ENCODE measurements at places on chromosomes 12 and 14.

DNA sequence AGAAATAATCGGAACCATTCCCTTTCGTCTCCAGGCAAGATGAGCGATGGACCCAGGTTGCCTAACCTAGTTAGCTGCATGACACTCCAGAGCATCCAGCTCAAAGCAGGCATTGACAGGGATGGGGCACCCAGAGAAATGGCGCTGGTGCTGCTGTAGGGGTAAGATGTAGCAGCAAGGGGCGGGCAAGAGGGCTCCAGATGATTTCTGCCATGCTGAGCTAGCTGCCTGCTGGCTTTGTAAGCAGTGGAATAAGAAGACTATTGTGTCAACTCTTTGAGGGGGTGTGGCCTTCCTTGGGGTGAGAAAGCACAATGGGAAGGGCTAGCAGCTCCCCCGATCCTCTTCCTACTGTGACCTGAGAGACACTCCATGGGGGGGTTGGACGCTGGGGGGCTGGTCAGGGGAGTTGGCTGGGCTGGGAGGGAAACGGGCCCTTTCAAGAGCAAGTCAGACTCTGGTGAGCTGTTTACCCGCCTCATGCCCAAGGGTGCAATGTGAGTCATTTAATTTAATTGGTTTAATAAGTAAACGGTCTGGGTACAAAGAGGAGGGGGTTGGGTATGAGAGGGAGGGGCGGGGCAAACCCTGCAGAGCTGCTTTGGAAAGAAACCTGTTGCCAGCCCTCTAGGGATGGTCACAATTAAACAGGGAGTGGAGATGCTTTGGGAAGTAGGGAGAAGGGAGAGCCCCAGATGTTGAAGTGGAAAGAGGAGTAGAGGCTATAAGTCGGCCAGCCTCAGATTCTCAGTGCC is 50.5 kb downstream of the B4GALNT3 start:
- no peak for DNase-seq

GRCh38 chr12:50276912-50277671 is 6.2 kb downstream of the LIMA1 start:
- no peak for DNase-seq

DNA sequence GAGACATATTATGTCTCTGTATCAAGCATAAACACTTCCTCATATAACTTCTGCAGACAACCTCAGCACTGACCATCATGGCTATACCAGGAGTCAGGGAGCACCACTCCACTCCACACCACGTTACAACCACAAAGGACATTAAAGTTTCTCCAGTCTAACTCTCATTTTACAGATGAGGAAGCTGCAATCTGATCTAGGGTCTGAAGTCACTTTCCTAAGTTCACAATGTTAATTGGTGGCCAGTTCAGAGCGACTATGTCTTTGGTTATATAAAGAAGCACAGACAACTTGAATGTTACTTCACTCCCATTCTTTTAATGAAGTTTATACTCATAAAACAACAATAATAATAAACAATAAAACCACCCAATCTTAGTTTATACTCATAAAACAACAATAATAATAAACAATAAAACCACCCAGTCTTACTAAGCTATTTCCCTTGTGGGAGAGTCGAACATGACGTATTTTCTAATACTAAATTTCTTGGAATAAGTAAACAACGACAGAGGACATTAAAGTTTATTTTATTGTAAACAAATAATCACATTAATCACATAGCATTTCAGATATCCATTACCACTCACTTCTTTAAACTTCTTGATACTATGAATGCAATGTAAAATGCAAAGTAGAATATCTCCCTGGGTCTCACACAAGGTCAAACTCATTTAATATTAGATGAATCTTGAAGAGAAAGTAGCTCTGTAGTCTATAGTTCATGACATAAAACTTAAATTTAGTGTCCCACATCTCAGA is 72.4 kb upstream of the SSTR1 start:
- no peak for DNase-seq

GRCh38 chr12:42019746-42020145 is 124.9 kb downstream of the GXYLT1 start:
- DNase-seq, result no peak

GRCh38 chr12:21891751-21892217 is 49.4 kb downstream of the ABCC9 start:
- no peak for DNase-seq

DNA sequence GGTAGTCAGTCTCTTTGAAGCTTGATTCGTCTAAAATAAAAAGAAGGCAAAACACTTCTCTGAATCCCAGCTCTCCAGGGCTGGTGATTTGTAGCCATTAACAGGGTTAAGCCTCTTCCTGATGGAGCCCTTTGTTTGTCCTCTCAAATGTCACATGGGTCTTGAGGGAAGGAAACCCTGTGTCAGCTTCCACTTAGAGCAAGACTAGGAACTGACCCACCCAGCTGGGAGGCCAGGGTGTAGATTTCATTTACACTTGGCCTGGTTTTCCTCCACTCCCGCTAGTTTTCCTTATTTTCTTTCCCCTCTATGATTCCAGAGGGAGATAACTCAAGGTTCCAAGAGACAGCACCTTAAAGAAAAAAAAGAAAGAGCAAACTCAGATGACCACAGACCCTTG is 230.5 kb upstream of the EGLN3 start:
- DNase-seq, result no peak

DNA sequence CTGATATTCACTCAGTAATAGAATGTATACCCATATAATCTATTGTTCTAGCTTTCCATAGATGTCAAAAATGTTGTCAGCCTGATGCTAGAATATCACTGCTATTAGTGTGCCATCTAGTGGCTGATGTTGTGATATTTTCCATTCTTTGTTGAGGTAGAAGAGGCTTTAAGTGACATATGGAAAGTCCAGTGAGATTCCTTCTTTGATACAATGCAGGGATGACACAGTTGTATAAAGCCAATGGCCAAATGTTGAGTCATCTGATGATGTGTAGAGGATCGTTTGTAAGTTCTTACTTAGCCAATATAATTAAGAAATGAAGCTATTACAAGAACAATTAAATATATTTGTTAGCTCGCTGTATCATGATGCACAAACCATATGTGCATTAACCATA is 58.1 kb upstream of the PCED1B start:
- DNase-seq, result no peak

- DNase-seq, result no peak
Measured at GRCh38 chr14:32404784-32405573, 75.9 kb downstream of the AKAP6 start.

DNA sequence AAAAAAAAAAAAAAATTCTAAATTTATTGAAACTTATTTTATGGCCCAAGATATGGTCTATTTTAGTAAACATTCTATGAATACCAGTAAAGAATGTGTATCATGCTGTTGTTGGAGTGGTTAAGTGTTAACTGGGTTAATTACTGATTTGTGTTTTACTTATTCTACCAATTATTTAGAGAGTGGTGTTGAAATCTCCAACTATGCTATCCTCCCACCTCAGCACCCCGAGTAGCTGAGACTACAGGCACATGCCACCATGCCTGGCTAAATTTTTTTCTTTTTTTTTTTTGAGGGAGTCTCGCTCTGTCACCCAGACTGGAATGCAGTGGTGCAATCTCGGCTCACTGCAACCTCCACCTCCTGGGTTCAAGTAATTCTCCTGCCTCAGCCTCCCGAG is 72.2 kb downstream of the R3HDM2 start:
- no peak for DNase-seq

DNA sequence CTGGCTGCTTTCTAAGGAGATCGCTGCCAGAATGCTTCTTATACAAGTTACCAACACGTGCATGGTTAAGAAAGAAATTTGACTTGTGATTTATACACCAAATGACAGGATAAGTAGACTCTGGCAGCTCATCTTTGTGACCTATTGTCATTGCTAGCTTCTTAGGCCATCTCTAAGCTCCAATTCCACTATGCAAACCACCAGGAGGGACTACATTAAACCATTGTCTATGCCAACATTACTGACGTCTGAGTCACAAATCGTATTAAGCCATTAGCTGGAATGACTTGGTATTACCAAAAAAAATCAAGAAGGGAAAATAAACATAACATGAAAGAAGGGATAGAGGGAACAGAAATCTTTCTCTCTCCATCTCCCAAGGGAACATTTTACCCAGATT is 15.8 kb upstream of the VPS33A start:
- DNase-seq, result no peak

DNA sequence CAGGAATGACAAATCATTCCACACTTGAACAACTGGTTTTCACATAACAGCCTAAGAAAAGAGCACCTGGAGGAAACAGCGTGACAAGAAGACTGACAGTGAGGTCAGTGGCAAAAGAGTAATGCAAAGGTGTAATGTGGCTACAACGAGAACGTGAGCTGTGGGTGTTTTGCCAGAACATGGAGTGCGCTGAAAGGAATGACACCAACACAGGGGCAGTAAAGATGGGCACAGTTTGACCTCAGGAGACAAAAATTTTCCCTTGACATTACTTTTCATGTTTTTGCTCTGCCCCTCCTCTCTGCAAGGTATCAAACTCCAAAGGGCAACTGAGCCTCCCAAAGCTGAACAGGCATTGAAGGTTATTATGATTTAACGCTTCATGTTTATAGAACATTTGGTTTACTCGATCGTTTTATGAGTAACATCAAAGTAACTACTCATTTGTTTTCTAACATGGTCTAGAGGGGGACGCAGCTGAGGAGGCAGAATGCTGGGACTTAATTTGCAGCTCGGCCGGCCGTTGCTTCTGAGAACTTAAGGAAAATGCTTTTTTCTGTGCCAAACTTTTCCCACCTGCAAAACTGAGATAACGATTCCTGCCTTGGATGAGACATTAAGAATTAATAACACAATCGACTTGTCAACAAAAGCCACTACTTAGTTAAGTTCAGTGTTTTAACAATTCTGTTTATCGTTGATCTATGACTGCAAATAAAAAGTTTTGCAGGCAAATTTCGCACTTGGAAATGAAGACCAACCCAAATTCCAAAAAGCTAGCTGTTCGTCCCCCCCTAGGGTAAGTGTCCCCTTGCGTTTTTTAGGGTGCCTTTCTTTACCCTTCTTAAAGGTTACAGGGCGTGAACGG is 954 bp downstream of the HAUS4 start:
- DNase-seq, result no peak

- no peak for DNase-seq
Measured at GRCh38 chr14:44316647-44317440, 190.2 kb downstream of the FSCB start.

DNA sequence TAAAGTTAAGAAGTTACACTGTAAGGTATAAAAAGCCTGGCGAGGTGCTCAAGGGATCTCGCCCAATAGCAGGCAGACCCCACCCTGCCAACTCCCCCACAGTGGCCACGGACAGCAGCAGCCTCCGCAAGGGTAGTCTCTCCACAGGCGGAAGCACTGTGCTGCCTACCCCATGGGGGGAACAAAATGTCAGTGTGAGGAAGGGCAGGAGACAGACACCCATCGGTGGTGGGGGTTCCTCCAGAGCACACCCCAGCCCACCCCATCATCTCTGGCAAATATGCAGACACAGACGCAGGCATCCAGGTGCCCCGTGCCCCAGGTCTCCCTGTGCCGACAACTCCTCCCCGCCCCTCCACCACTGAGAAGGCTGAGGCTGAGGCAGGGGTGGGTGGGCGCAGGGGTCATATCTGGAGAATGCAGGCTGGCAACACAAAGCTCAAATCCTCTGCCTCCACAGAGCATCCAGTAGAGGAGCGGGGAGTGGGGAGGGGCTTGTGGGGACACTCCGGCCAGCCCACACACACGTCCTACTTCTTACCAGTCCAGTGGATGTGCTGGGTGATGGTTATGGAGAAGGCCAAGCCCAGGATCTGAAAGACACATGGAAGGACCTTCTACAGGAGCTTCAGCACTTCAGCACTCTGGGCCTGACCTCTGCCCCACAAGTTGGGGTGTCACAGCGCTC is 68.3 kb upstream of the DDX11 start:
- no peak for DNase-seq

DNA sequence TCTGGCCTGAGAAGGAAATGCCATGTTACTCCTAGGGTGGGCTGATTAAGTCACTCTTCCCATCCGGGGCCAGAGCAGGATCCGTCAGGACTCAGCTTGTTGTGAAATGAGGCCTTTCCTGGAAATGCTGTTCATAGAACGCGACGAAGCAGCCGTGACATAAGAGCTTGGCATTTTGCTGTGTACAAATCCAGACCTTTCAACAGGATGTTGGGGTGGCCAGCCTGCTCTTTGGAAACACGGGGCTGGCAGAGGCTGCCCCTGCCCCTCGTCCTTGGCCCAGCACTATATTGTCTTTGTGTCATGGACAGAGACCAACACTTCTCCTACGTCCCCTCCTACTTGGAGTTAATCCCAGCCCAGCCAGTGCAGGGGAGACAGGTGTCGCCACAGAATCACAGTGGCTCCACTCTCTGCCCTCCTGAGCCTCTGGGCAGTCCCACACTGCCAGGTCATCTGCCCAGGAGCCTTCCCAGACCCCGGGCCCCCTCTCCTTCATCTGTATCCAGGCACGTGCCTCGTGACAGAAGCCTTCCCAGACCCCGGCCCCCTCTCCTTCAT is 18.6 kb upstream of the EIF5 start:
- DNase-seq, result no peak

DNA sequence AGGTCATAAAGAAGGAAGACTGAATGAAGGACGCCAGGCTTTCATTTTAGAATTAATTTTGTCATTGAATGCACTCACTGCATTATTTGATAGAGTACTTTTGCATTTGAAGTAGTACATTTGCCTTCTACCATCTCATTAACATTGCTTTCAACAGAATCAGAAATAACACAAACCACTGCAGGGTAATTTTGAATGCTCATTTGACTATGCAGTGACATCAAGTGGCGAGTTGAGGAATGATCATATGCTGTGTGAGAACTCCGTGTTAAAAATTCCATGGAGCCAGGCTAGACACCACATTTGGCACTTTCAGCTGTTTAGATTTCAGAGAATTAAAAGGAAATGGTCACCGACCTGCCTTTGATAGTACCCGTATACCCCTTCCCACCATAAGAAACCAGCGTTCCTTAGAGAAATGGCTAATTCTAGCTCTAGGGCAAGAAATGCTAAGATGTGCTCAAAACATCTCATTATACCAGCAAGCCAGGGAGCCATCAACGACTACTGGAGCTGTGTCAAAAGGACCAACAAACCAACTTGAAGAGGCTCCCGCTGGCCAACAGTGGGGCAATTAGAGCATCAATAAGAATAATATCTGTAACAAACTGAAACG is 16.5 kb downstream of the HEBP1 start:
- no peak for DNase-seq
